ENCODE measurements at places on chromosomes 3 and 15.

GRCh38 chr15:99100245-99101173 lies 4.4 kb upstream of the SYNM start:
- DNase-seq: peak; percentile 60

DNA sequence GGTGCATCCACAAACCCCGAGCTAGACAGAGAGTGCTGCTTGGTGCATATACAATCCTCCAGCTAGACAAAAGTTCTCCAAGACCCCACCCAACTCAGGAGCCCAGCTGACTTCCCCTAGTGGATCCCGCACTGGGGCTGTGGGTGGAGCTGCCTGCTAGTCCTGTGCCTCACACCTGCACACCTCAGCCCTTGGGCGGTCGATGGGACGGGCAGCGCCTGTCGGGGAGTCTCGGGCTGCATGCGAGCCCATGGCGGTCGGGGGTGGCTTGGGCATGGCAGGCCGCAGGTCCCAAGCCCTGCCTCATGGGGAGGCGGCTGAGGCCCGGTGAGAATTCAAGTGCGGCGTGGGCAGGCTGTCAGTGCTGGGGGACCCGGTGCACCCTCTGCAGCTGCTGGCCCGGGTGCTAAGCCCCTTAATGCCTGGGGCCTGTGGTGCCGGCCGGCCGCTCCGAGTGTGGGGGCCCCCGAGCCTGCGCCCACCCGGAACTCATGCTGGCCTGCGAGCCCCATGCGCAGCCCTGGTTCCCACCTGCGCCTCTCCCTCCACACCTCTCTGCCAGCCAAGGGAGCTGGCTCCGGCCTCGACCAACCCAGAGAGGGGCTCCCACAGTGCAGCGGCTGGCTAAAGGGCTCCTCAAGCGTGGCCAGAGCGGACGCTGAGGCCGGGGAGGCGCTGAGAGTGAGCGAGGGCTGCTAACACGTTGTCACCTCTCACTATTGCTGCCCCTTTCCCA lies 31.0 kb downstream of the ZNF589 start:
- DNase-seq: no peak

DNA sequence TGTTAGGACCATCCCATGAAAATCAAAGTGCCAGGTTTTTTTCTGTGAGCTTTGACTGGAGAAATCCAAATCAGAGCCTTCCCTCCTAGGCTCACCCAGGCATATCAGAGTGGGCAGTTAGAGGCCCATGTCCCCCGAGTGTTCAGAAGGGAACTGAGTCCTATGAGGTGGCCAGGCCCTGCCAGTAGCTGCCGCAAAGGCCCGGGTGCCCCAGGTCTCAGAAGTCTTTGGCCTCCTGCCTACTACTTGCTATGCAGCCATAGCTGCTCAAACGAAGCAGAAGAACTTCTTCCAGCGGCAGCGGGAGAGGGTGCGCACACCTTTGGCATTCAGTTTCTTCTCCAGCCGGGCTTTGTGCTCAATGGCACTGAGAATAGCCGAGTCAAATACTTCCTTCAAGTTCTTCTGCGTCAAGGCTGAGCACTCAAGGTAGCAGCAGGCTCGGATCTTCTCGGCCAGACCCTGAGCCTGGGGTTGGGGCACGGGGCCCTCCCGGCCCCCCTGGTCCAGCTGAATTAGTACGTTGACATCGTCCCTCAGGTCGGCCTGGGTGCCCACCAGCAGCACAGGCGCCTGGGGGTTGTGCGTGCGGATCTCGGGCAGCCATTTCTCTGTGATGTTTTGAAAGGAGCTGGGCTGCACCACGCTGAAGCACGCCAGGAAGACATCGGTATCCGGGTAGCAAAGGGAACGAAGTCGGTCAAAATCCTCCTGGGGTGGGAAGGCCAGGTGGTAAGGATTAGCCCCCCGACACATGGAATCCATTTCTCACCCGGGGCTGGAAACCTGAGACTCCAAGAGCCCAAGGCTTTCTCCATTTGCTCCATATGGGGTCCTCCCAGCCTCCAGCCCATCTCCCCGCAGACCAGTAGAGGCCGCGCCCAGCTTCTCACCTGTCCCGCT lies 992 bp downstream of the RHOV start:
- DNase-seq: no peak

DNA sequence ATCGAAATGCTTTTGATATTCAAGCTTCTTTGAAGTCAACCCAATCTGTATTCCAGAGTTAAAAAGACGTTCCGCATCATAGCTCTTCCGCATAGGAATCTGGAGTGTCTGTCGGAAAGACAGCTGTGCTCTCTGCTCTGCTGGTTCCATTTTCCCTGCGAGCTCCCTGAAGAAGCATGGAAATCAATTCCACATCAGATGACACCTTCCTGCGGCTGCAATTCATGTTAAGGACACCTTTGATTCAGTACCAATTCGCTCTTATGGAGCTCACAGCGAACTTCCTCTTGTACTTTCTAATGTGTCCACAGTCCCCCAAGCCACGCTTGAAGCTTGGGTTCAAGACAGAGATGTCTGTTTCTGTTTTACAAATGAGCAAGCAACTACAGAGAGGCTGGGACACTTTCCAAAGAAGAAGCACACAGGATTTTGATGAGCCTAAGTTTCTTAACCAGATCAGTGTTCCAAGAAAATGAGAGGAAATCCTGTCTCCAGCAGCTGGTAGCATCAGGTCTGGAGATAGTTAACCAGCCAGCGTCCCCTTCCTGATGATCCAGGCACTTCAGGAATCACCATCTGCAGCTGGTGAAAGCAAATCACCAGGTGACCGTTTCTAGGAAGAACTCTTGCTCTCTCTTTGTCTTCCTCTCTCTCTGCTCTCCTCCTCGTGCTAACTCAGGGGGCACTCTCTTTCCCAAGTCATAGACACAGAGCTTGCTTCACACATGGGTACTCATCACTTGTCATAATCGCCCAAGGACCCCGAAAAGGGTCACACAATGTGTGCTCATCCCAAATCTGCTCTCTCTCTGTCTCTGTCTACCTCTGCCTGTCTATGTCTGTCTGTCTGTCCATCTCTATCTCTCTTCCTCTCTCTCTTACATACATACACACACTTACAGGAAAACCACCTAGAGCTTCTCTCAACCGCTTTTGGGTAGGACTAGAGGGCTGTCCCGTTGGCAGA lies 281.8 kb downstream of the FAM43A start:
- no peak for DNase-seq
